ENCODE measurements at places on chromosomes 12 and 14.

- DNase-seq = no peak
Observed at GRCh38 chr14:68970736-68971135, 8.4 kb downstream of the ACTN1 start.

- DNase-seq = no peak
Observed at GRCh38 chr12:46224386-46224785, 44.5 kb downstream of the SLC38A1 start.

DNA sequence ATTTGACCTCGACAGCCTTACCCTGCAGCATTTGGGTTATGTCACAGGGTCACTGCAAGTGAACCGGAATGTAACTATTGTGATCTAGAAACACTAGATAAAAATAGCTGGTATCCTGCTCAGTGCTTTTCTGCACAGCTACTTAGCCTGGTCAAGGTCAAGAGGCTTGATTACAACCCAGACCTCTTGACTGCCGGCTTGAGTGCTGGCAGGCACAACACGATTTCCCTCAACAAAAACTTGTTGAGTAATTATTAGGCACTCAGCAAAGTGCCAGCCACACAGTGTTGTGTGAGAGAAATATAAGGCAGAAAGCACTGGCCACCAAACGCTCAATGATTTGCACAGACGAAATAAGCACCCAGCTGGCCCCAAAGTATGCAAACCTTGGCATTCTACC is 156.7 kb downstream of the NUAK1 start:
- DNase-seq = no peak

GRCh38 chr12:84604551-84604950 is 308.0 kb downstream of the SLC6A15 start:
- DNase-seq = no peak

DNA sequence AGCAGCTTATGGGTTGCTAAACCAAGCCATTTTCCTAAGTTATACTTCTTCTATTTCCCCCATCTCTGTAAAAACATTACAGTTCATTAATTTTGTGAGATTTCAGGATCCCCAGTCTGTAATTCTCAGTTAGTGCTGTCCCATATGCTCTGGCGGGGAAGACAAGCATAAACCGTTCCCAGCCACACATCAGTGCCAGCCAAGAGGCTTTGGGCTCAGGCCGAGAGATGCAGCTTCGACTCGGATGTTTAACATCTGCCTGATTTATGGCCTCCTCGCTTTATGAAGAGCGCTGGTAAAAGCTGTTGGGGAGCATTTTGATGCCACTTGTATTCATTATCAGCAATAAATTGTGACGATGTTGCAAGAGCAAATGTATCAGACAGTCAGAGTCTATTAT is 349.1 kb upstream of the CCDC196 start:
- DNase-seq = no peak

GRCh38 chr12:123064366-123064765 is 83.9 kb downstream of the ARL6IP4 start:
- DNase-seq = no peak

DNA sequence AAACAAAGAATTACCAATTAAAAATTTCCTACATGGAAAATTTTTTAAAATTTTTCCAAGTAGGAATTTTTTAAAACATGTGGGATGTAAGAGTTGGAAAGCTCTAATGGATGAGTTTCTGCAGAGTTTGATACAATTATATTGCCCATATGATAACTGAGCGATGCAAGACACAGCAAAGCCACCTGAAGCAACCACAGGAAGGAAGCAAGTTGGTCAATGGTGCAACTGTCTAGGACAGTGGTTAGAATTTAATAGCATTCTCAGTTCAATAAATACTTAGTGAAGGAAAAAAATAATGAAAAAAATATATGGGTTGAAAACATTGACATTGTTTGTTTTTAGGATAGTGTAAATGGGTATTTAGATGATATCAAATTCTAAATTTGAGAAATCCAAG is 178.6 kb upstream of the GARIN2 start:
- DNase-seq = no peak

DNA sequence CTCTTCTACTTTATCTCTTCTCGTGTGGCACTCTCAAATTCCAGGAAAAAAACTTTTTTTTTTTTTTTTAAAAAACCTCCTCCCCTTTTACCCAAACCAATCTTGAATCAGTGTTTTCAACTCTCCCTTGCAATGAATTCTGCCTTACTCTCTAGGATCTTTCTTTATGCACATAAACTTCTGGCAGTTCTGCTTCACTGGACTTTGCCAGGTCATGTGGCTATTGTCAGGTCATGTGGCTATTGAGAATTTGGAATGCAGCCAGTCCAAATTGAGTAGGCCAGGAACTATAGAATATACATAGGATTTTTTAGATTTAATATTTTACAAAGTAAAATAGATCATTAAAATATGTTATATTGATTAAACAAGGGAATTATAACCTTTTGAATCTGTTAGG is 218.2 kb downstream of the TMTC3 start:
- DNase-seq = no peak

GRCh38 chr12:124389725-124390441 is 95.0 kb downstream of the RFLNA start:
- no peak for DNase-seq

- DNase-seq = no peak
Observed at GRCh38 chr12:4353785-4354208, 25.7 kb downstream of the FGF23 start.

- DNase-seq = no peak
Observed at GRCh38 chr12:113896194-113896593, 69.9 kb downstream of the RBM19 start.

- no peak for DNase-seq
Observed at GRCh38 chr12:29519585-29520182, 22.2 kb upstream of the OVCH1 start.

- DNase-seq = no peak
Observed at GRCh38 chr12:77167801-77168200, 102.4 kb upstream of the E2F7 start.

DNA sequence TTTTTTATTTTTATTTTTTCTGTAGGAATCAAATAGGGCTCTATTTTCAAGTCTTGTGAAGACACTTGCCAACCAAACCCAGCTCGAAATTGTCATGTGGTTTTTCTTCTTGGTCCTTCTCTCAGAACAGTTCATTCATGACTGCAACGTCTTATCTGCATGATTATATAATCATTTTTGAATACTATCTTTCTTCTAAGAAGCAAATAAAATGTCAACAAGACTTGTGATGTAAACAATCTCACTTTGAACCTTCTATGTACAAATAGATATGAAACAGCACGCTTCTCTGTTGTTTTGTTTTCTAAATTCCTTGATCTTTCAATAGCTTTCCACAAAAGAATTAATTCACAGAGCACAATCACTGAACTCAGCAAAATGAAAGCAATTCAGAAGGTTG is 320.7 kb downstream of the SOX5 start:
- DNase-seq = no peak

GRCh38 chr12:12398026-12398859 is 41.4 kb downstream of the BORCS5 start:
- no peak for DNase-seq

GRCh38 chr12:12221560-12221959 is 45.3 kb downstream of the LRP6 start:
- no peak for DNase-seq

DNA sequence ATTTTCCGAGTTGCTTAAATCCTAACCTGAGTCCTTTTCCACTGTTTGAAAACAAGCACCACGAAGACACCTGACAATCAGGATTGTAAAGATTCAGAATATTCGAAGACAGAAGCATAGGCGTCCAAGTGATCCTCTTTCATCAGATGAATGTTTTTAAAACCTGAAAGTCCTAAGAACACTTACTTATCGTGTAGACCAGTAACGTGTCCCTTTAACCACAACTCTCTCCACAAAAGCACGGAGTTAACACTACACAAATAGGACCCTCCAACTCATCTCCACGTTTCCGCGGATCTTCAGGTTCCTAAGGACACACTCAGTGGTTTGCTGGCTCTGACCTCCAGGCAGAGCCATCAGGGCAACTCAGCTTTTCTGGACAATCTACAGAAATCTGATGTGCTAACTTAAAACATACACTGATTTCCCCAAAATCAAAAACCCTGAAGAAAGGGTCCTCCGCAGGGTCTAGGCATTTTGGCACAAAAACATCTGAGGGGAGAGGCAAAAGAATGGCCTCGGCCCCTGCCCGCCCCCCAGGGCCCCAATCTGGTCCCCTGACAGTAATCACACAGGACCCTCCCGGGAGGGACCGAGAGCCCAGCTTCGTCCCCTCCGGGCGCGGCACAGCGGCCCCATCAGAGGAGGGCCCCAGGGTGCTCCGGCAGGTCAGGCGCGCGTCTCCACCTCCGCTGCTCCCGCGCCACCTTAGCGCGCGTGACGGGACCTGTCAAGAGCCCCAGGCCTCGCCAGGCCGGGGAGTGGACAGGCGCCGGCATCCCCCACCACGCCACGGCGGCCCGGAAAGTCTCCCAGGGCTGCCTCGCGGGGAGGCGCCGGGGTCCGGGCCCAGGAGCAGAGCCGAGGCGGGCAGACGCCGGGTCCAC is 925 bp downstream of the DICER1 start:
- DNase-seq = no peak

DNA sequence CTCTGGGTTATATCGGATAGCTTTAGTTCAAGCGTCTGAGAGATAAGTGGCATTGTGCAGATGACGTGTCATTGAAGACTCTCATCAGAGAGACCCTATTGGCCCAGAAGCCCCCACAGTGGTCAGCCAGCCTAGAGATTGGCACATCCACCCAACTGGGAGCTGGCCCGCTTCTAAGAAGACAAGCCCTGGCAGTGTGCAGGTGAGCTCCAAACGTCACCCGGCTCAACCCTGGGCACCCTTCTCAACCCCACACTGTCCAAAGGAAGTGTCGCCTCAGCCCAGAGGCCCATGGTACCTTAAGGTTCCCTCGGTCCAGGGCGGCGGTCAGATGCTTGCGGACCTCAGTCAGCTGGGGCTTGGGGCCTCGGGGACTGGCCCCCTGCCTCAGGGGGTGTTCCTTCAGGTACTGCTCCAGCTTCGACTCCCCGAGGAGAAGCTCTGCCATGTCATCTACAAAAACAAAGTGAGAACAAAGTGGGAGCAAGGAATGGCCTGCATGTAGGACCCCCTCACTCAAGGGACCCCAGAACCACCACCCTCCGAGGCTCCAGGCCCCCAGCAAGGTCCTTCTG is 30.3 kb downstream of the TTC7B start:
- no peak for DNase-seq

DNA sequence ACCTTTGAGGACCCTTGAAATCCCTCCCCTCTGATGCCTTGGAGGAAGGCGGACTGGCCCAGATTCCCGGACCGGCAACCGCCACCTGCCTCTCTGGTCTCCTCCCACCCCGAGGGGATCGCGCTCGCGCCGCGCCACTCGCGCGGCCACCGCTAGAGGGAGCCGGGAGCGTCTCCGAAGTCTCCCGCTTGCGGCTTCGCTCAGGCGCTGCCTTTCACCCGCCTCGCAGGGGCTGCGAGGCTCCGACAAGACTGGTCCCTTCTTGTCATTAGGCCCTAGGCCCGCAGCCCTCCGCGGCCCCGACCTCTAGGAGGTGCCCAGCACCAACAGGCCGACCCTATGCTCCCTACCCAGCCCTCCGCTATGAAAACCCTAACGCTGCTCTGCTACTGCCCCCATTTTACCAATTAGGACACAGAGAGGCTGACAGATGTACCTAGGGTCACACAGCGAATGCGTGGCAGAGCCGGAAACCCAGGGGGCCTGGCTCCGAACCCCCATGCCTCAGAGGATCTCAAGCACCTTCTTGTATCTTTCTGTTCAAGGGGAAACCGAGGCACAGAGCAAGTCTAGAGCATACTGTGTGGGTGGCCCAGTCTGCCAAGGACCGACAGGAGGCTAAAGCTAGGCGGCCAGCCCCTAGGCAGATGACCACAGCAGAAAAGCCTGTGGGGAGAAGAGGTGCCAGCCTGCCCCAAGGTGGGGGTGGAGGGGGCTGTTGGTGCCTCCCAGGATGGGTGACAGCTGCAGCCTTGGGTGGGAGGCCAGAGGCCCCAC is 21.4 kb upstream of the VSX2 start:
- DNase-seq = peak; percentile 46

GRCh38 chr14:87901236-87901635 is 91.7 kb downstream of the GALC start:
- DNase-seq = no peak

Measured in activated CD8-positive, alpha-beta memory T cell treated with anti-CD3 and anti-CD28 coated beads for 48 hours (primary cell).